Cardiac fibroblast (primary cell): ENCODE measurements at places on chromosomes 7 and 10.

GRCh38 chr10:132788831-132789219 is 2.9 kb upstream of the NKX6-2 start:
- no peak for DNase-seq

DNA sequence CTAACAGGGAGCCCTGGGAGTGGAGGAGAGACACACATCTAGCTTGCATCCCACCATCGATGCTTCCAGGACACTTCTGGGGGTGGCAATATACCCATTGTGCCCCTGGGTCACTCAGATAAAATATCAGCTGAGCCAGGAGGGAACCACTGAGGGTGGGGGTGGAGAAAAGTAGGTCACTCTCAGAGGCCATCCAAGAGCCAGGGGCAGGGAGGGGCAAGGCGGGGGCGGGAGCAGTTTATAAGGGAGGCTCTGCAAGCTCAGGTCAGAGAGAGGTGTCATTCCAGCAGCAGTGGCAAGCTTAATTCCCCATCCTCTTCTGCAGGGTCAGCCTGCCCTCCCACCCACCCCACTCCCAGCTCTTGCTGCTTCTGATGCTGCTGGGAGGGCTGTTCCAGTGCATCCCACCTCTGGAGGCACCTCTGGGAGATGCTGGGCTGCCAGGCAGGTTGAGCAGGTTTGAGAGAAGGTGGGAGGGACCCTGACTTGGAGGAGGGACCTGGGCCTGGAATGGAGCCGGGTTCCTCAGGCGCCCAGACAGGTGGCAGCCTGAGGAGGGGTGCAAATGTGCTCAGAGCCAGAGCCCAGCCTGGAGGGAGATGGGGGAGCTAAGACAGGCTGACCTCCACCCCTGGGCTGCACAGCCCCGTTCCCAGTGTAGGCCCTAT is 20.1 kb upstream of the TLX1 start:
- DNase-seq: no peak

GRCh38 chr7:117273814-117274225 is 49.0 kb downstream of the WNT2 start:
- no peak for DNase-seq

DNA sequence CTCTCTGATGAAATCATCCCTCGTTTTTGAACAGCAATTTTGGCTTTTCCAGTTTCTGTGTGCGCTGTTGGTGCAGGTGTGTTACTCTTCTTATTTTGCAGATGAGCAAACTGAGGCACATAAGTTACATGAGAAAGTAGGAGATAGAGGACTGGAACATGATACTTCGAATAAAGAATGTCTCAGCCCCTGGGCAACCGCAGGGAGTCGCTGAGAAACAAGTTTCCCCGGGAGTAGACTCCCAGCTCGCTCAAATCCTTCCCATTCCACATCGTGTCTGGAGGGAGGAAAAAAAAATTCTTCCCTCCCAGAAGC is 18.0 kb downstream of the MXI1 start:
- no peak for DNase-seq

GRCh38 chr10:79027147-79028055 is 41.4 kb upstream of the ZMIZ1 start:
- no peak for DNase-seq

GRCh38 chr7:259751-260405 is 30.1 kb upstream of the FOXL3 start:
- no peak for DNase-seq

DNA sequence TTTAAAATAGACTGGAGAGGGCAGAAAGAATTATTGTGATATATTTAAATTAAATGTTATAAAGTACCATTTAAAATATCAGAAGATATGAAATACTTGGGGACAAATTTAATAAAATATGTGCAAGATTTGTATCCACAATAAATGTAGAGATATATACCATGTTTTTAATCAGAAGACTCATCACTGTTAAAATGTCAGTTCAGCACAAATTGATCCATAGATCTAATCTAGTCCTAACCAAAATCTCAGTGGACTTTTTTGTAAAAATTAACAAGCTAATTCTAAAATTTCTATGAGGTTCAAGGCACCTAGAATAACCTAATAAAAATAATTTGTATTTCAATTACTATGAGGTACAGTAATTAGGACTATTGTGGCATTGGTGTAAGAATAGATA is 96.4 kb downstream of the CTNNA3 start:
- DNase-seq: no peak

DNA sequence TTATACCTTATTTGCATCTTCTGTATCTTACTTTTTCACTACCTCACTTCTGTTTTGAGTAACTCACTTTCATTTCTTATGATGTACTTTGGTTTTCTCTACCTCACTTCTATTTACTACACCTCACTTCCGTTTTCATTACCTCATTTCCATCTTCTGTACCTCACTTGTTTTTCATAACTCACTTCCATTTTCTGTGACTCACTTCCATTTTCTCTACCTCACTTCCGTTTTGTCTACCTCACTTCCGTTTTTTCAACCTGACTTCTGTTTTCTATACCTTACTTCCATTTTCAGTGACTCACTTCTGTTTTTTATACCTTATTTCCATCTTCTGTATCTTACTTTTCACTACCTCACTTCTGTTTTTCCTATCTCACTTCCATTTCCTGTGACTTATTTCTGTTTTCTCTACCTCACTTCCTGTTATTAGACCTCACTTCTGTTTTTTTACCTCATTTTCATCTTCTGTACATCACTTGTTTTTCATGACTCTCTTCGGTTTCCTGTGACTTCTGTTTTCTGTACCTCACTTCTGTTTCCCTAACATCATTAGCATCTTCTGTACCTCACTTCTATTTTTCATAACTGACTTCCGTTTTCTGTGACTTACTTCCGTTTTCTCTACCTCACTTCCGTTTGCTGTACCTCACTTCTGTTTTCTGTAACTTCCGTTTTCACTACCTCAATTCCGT is 493.1 kb upstream of the AKR1E2 start:
- DNase-seq: no peak

DNA sequence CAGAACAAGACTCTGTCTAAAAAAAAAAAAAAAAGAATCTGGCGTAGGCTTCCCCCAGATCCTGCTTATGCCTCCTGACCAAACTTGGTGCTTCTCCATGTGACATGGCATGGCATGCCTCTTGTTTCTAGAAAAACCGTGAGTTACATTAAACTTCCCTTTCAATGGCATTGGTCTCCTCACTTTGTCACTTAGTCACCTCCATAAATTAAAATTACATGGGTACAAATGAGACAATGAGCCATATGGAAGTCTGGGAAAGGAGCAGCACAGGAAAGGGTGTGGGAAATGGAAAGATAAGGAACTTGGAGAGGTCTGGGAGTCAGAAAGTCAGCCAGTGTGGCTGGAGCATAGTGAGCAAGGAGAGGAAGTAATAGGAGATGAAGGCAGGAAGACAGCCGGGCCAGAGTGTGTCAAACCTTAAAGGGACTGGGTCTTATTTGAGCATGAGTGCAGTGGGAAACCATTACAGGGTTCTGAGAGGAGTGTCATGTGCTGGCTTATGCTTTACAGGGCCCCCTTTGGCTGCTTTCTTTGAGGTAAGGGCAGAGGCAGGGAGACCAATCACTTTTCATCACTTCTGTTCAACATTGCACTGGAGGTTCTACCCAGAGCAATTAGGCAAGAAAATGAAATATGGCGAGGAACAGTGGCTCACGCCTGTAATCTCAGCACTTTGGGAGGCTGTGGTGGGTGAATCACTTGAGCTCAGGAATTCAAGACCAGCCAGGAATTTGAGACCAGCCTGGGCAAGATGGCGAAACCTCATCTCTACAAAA is 21.3 kb upstream of the ZMIZ2 start:
- DNase-seq: peak; percentile 92

DNA sequence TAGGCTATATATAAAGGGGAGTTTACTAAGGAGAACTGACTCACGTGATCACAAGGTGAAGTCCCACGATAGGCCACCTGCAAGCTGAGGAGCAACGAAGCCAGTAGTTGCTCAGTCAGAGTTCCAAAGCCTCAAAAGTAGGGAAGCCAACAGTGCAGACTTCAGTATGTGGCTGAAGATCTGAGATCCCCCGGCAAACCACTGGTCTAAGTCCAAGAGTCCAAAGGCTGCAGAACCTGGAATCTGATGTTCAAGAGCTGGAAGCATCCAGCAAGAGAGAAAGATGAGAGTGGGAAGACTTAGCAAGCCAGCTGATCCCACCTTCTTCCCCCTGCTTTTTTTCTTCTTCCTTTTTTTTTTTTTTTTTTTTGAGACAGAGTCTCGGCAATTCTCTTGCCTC is 27.0 kb upstream of the GSDME start:
- no peak for DNase-seq

- DNase-seq: no peak
Observed at GRCh38 chr10:104033401-104033930, 52.2 kb downstream of the COL17A1 start.

DNA sequence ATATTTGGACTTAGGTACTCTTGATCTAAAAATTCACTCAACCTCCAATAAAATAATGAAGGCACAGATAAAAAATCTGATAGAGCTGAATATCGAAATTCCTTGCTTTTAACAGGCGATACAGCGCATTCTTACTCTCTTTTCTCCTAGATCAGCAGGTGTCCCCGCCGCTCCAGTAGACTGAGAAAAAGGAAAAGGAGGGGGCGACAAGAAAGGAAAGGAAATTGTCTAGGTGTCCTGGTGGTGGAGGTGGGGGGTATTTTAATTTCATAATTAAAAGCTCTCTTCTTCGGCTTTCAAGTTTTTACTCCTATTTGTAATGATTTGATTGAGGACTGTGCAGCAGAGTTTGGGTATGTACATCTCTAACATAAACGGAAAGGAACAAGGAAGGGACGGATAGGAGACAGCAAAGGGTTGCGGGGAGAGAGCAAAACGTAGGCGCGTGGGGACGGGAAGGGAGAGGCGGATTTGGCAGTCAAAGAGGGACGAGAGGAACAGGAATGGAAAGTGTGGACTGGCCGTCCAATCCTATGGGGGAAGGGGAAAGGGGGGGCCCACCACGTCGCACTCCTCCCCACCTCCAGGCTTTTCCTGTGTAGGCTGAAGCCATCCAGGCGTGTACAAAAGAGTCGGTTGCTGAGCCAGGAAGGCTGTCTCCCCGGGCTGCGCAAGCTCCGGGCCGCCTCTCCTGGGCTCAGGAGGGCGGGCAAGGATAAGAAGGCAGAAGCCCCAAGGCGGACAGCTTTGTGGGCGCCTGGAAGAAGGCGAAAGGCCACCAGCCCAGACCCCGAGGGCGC is 875 bp upstream of the HECTD2 start:
- DNase-seq: peak; percentile 94
